ENCODE measurements at places on chromosomes 2 and 18. TPM values are rescaled to one million over a fixed set of nuclear protein-coding genes. Genes with fewer than 3 reads are reported as not detected.

Gene HSPD1
- total RNA-seq, result 234 TPM

Gene PJVK
- total RNA-seq, result 2.1 TPM

Gene PER2
- total RNA-seq, result 9.9 TPM

Gene SIX3
- total RNA-seq, result not detected

Gene STARD6
- not detected for total RNA-seq

Gene FBLN7
- 5.3 TPM for total RNA-seq

Gene HJURP
- 0.55 TPM for total RNA-seq

Gene POTEC
- total RNA-seq, result not detected

Gene SERPINB10
- total RNA-seq, result not detected

Gene ZAP70
- total RNA-seq, result 1.3 TPM

Gene CNOT11
- total RNA-seq, result 28.7 TPM

GRCh38 chr18:44687421-44687820, 6.7 kb downstream of the SETBP1 start:
- no peak for DNase-seq

GRCh38 chr2:176566961-176567360, 297.7 kb downstream of the MTX2 start:
- DNase-seq, result no peak

DNA sequence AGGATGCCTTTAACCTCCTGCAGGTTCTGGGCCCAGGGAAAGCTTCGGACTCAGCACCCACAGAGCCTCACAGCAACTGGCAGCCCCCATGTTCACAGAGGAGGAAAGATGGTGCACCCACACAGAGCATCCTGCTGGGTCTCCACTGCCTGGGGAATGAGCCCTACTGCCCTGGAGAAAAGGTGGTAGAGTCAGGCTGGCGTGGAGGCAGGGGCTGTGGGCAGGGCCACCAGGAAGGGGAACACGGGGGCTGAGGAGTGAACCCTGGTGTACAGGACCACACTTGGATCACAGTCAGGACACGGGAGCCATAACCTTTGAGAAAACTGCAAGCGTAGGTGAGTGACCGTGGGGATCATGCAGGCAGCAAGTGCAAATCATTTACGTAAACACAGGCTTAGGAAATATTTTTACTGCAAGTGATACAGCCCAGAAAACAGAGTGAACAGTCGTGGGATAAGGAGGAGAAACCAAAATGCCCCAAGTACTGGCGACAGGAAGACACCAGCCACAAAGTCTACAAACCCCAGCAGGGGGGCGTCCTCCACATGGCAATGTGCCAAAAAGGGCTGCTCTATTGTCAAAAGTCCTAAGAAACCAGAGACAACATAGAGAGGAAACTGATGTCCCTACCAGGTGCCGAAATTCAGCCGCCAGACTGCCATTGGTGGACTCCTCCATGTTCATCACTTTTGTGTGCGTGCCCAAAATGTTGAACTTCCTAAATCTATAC, 27.6 kb downstream of the STAT1 start:
- no peak for DNase-seq

DNA sequence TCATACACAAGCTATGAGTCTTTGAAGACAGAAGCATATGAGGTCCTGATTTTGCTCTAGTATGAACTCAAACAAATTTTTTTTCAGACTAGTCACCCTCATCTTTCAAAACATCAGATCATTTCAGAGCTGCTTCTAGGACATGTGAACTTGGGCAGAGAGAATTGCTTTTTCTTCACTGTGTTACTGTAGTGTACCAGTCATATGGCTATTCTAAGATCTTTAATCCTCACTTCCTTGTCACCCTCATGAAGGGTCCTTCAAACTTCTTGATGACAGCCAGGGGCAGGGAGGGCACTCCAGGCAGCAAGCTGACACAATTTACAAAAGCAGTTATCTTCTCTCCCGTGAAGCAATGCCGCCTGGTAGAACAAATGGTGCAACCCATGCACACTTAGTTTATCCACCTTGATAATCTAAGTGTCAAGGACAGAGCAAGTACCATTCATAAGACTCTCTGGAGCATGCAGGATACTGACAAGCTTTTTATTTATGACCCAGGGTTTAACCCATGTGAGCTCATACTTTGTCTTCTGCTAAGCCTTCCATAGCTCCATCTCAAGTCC, 200.6 kb downstream of the DPP10 start:
- no peak for DNase-seq

DNA sequence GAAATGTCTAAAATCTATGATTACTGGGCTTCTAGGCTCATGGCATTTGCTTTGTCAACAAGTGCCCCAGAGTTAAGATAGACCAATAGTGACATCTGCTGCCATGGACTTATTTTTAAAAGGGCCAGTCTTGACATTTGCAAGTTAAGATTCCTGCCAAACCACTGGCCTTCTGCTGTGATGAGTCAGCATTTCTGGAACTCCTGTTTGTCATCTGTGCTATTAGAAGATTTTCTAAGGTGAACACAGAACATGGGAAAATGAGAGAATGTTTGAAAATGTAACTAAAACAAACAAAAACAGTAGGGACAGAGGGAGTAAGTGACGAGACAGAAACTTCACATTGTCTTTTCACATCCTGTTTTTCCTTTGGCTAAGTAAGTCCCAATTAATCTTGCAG, 93.7 kb upstream of the WDR75 start:
- no peak for DNase-seq

DNA sequence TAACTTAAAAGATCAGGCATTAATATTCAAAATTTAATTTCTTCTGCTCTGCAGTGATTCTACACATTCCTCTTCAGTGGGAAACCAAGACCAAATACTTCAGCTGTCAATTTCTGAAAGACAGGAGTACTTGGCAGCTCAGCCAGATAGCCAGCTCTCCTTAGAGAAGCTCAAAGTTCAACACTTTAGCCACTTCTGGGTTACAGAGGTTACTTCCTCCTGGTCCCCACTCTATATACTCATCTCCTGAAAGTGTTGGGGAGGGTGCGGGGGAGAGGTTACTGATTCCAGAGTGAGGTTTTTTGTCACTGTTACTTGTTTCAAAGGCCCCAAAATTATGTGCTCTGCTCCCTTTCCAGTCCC, 4.1 kb downstream of the CYTIP start:
- no peak for DNase-seq

DNA sequence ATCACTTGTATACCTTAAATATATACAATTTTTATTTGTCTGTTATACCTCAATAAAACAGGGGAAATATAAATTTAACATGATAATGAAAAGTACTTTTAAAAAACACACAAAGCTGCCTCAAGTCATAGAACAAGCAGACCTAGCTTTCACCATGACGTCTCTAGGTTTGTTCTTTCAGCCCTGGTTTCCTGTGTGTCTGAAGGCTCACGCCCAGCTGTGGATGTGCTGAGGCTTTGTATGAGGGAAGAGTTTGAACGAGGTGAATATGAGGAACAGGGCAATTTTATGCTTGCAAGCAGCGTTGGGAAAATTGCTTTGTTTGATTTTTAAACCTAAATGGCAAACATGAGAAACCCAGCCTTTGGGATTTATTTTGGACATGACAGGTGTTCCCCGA, 15.3 kb downstream of the SH3RF3 start:
- DNase-seq, result no peak

DNA sequence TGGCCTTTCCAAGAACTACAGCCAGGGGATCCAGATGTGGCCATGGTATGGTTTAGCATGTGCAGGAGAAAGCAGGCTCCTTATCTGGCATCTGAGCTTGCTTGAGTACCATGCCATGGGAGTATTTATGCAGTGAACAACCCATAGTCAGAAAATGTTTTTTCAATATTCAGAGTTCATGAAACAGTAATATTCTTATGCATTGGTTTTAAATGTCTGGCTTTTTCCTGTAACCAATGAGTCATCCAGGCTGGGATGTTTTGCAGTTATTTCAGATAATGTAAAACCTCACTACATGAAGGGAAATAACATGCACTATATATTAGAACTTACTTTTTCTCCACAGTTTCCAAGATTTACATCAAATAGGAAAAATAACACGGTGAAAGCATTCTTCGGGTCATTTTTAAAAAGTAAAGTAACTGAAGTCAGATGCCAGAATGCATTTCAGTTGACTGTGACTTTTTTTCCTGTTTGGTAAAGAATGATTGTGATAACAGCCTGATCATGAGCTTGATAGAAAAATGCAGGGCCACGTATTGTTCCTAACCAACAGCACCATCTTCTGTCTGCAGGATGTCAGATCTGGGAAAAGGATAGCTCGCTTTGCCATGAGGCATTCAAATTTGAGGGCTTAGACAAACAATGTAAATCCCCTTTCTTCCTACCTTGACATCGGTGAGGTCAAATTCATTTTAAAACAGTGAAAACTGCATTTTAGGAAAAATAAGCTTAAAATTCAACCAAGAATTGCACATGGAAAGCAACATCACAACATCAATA, 152.8 kb downstream of the DSC3 start:
- no peak for DNase-seq

DNA sequence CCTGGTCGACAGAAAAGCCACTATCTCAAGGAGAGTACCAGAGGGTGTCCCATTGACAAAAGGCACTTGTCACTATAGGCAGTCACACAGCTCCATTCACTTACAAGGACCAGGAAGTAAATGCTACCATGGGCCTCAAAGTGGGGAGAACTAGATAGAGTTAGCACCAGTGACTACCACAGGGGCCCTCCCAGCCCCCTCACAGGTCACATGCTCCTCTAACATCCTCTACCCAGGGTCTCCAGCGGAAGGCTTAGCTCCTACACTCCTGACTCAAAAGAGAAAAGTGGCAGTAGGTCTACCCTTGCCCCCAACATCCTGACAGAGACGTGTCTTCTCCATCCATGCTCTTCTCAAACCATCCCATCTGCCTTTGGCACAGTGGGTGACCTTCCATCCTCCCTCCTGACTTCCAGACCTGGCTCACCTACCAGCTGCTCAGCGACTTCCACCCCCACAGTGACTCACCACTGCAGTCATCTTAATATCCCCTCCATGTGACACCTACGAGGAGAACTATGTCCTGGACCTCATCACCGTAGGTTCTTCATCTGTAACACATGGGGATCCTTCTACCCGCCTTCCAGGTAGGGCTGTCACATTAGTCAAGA, 5.6 kb upstream of the DNMT3A start:
- DNase-seq, result no peak

GRCh38 chr2:65514555-65515195, 82.3 kb upstream of the SPRED2 start:
- no peak for DNase-seq

DNA sequence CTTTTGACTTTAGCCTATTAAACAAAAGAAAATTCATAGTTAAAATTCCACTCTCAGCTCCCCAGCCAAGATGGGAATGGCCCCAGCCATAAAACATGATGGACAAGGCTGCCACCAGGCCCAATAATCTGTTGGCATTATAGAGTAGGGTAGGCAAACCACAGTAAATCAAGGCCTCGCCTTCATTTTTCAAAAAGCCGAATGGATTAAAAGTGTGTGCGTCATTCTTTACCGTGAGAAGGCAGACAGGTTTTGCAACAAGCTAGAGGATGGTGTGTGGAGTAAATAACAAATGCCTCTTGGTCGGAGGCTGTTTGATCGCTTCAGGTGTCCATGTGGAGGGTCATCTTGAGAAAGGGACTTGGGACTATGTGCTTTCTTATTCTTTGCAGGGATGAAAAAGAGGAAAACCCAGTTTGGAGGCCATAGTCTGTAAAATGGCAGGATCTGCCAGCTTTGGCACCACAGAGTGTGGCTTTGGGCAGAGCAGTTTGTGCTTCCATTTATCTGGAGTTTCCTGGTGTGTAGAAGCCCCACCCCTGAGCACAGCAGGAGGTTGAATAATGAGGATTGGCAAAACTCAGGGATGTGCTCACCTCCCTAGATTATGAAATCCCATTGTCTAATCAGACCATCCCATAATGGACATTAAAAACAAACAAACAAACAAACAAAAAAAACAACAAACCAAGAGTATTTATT, 57.1 kb upstream of the ITGB6 start:
- no peak for DNase-seq

- no peak for DNase-seq
Measured at GRCh38 chr18:2180586-2180985, 390.7 kb downstream of the METTL4 start.

GRCh38 chr18:23265682-23266399, 130.6 kb downstream of the CABLES1 start:
- no peak for DNase-seq

DNA sequence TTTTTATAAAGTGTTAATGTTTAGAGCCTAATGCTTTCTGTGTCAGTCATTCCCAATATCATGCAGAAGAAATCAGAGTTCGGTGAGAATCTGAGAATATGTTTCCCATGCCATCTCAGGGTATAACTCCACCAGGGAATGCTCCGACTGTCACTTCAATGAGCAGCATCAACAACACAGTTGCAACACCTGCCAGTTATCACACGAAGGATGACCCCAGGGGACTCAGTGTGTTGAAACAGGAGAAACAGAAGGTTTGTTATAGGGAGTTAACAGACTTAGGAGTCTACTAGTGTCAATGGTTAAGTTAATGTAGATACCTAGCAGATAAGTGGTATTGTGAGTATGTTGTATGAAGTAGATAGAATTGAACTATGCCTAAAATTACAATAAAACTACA, 31.0 kb downstream of the VAPA start:
- no peak for DNase-seq

DNA sequence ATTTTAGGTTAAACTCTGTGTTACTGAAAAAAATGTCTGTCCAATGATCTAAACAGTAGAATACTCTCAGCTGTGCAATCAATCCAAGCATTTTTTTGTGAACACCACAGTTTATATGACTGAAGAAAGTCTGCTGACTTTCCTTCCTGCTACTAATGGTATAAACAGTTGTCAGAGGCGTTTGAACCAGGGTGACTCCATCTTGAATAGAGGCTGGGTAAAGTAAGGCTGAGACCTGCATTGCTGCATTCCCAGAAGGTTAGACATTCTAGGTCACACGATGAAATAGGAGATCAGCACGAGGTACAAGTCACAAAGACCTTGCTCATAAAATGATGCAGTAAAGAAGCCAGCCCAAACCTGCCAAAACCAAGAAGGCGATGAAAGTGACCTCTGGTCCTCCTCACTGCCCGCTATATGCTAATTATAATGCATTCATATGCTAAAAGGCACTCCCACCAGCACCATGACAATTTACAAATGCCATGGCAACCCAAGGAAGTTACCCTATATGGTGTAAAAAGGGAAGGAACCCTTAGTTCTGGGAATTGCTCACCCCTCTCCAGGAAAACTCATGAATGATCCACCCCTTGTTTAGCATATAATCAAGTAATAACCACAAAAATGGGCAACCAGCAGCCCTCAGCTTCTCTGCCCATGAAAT, 31.3 kb downstream of the POU3F3 start:
- no peak for DNase-seq

GRCh38 chr2:51219468-51219867, 187.5 kb upstream of the NRXN1 start:
- no peak for DNase-seq

DNA sequence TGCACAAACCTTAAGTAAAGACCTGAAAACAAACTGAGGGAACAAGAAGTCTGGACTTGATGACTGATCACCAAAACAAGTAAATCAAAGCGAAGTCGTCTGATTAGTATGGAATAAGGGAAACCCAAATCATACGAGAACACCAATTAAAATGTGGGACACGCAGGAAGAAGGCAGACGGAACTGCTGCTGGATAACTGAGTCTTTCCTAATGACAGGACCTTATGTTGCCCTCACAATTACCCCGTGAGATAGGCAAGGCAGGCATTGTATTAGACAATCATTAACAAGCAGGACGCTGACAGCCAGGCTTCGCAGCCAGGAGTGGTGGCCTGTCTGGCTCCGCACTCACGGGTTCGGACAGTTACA, 614 bp upstream of the COQ10B start:
- DNase-seq, result no peak

All from mesenteric fat pad (tissue), 1 donor.